Activated CD8-positive, alpha-beta memory T cell treated with anti-CD3 and anti-CD28 coated beads for 1 hour (primary cell): ENCODE measurements at places on chromosomes 5 and 9.

- no peak for DNase-seq
Measured at GRCh38 chr5:178786417-178786816, 56.0 kb upstream of the ZNF354A start.

DNA sequence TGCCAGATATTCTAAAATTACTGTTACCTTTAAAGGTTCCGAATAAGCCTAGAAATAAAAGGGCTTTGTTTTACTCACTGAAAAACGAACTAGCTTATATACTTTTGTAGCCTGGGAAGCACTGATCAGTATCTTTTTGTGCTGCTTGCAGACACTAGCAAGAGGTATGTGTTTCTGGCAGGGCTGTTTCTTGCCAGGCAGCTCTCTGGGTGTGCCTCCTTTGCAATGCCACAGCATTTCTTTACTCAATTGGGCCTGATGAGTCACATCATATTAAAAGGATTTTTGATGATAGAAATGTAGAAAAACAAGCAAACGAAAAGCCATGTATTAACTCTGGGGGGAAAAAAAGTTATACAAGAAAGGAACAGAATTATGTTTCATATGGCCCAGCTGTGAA, 35.6 kb downstream of the CD180 start:
- DNase-seq = no peak

- DNase-seq = no peak
Measured at GRCh38 chr5:177132136-177133095, 1.2 kb upstream of the NSD1 start.

DNA sequence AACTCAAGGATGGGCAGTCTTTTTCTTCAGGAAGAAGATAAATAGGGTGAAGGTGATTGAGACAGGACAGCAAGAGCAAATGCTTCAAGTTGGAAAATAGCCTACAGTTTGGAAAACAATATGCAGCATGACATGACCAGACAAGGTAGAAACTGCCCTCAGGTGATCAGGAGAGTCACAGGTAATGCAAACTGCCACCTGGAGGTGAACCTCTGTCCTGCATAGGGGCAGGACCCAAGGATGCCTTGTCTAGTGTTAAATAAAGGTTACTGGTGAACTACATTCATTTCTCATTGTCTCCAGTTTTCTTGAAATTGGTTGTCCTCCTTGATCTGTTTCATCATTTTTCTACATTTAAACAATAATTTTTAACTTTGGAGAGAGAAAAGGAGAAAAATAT, 232.1 kb downstream of the SEMA5A start:
- DNase-seq = no peak

GRCh38 chr5:119743927-119744326, 114.6 kb downstream of the FAM170A start:
- no peak for DNase-seq

DNA sequence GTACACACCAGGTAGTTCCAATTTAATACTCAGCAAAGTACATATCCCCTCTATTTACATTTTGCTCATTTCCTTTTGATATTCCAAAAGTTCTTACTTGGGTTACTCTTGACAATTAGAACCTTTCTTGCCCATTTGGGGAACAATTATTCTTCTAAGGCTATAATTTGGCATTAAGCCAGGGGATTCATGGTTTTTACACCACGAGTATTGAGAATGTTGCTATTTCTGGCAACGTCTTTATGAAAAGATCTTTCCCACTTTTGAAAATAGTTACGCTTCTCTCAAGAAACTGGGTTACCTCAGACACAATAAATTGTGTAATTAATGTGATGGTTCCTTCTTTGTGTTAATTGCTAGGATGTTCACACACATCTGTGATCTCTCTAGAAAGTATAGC, 11.5 kb upstream of the CAAP1 start:
- DNase-seq = no peak

GRCh38 chr5:154301726-154302125, 111.2 kb downstream of the GALNT10 start:
- no peak for DNase-seq

- no peak for DNase-seq
Measured at GRCh38 chr9:3238236-3238635, 287.6 kb downstream of the RFX3 start.

- no peak for DNase-seq
Measured at GRCh38 chr5:124453221-124454051, 293.0 kb downstream of the ZNF608 start.

GRCh38 chr5:169106911-169107706, 193.8 kb downstream of the SLIT3 start:
- no peak for DNase-seq
